ENCODE measurements at places on chromosomes 5 and 9.

- no peak for DNase-seq
Observed at GRCh38 chr5:15191012-15191411, 309.0 kb upstream of the FBXL7 start.

DNA sequence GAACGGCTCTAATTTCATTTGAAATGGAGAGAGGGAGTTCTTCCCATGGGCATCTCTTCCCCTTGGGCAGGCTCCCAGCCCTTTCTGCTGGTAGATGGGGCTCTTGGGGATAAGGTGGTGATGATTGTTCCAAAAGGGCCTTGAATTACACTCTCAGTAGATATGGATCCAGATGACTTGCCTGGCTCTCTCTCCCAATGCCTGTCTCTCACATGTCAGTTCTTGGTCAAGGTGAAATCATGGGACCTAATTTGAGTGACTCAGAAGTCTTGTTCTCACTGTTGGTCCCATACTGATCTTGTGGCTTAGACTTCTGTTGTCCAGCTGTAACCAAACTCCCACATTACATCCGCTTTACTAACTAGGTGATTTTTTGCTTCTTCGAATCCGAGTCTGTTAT lies 317.0 kb upstream of the RFX3 start:
- no peak for DNase-seq

DNA sequence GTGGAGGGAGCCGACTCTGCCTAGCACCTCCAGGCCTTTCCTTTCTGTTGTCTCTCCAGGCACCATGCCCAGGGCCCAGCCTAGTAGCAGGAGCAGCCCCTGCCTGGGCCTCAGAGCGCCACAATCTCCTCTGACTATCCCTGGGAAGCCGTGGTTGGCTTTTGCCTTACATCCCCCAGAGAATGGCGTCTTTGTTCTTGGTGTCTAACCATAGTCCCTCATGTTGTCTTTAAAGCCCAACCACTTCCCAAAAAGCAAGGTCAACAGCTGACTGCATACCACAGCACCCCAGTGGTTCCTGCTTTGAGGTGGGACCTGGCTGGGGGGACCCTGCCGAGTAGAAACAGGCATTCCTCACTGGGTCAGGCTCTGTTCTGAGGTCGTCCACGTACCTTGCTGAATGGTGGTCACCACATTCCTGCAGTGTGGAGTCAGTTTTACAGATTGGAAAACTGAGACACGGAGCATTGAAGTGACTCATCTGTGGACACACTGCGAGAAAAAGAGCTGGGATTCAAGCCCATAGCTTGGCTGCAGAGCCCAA lies 13.7 kb upstream of the CERCAM start:
- DNase-seq: no peak

- DNase-seq: no peak
Observed at GRCh38 chr9:4519604-4520003, 29.3 kb downstream of the SLC1A1 start.

DNA sequence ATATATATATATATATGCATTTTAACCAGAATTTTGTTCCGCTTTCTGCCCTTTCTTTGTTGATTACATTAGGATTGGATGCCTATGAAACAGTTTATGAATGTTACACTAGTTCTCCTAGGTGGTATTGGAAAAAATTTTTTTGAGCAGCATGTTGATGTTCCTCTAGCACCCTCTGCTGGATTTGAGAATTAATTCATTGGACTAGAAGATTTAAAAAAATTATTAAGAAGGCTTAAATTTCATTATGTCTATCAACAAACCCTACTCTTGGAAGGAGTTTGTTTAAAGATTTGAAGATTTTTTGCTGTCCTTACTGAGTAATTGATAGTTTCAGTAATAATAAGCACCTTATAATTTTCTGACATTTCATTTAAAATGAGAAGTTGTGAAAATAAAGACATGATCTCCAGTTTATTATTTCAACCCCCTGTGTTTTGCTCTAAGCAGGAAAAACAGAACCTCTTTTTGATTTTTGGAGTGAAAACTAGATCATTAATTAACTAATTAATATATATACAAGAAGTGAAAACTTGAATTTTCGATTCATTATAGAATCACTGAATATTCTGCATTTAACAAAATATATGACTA lies 89.6 kb downstream of the CCDC171 start:
- no peak for DNase-seq

DNA sequence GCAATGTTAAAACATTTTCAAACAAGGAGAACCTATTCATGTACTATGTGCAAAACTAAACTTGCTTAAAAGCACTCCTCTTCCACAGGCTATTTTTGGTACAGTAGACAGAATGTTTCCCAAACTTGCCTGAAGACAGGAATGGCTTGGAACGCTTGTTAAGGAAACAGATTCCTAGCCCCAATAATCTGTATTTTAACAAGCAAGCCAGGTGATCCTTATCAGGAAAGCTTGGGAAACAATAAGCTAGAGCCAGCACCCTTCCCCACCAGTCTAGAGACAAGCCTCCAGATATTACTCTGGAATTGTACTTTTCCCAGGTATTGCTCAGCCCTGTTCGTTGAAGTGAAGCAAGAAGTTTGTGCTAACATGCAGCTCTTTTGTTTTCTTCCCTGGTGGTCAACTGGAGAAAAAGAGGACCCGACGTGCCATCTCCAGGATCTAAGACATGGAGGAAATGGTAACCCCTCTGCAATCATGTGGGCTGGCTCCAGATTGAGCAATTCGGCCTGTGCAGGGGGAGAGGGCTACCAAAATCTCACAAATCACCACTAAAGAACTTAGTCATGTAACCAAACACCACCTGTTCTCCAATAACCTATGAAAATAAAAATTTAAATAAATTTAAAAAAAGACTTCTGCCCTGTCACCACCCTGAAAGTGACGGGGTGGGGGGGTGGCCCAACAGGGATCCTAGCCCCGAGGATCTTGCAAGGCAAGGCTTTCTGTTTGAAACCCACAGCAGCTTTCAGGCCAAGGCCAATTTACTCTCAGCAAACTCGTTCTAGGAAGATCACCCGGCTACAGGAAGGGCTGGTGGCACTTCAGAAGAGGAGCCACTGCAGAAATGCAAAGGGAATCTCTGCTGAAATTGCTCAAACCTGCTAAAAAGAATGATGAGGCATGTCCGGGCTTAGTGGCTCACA lies 48.6 kb downstream of the SHB start:
- no peak for DNase-seq

GRCh38 chr5:85484982-85485574 lies 1100.4 kb upstream of the EDIL3 start:
- no peak for DNase-seq

- DNase-seq: no peak
Observed at GRCh38 chr5:174610968-174611367, 113.4 kb upstream of the MSX2 start.

GRCh38 chr5:143052967-143053682 lies 282.9 kb downstream of the ARHGAP26 start:
- no peak for DNase-seq

DNA sequence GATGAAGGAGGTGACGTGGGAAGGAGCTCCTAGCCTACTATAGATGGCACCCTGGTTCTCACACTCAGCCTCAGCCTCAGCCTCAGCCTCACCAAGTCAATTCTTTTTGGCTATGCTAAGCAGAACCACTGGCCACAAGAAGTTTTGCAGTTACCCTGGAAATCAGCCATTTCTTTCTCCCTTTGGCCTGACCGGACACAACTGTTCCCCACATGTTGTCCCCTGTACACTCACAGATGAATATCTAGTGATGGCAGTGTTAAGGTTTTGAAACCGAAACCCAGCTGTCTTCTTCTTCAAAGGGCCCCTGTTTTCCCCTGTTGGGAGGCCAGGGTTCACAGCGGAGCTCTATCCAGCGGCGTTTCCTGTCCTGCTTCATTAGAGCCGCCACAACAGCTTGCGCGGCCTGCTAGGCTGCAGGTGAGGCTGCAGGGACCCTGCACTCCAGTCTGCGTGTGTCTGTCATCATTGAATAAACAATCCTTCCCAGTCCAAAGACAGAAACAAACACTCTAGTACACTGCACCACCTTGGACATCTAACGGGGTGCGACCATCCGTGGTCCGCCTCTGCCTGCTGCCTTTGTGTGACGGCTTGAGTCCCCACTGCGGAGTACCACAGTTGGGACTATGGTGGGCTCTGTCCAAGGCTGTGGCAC lies 250.5 kb downstream of the DENND1A start:
- DNase-seq: no peak

GRCh38 chr5:158392753-158393152 lies 533.8 kb upstream of the CLINT1 start:
- DNase-seq: no peak

- DNase-seq: peak; percentile 82
Observed at GRCh38 chr9:6930827-6931226, 173.1 kb downstream of the KDM4C start.

GRCh38 chr5:157925786-157926671 lies 67.1 kb upstream of the CLINT1 start:
- no peak for DNase-seq

GRCh38 chr5:151315998-151316597 lies 12.5 kb upstream of the SLC36A3 start:
- peak; percentile 69 for DNase-seq

GRCh38 chr9:117249799-117250198 lies 165.1 kb downstream of the ASTN2 start:
- no peak for DNase-seq

- no peak for DNase-seq
Observed at GRCh38 chr5:140197023-140197422, 22.0 kb downstream of the CYSTM1 start.

DNA sequence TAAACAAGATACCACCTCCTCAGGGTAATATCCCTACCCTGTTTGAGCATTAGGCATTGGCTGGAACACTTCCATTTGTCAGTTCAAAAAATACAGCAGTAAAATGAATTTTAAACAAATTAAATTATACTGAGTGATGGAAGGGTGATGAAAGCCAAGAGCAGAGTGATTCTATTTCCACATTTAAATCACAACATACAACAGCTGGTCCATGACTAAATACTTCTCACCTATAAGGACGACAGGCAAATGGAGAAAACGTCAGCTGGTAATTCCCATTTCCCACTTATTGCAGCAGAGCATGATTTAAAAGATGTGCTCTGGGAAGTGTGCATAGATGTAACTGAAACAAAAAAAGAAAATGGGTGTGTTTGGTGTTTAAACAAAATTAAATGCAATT lies 543.6 kb upstream of the DAB2 start:
- DNase-seq: no peak

Measured in NCI-H226 (cell line).